ENCODE measurements at places on chromosomes 13 and 19.

GRCh38 chr19:58361900-58362271, 665 bp downstream of the ZNF497 start:
- DNase-seq, result no peak

DNA sequence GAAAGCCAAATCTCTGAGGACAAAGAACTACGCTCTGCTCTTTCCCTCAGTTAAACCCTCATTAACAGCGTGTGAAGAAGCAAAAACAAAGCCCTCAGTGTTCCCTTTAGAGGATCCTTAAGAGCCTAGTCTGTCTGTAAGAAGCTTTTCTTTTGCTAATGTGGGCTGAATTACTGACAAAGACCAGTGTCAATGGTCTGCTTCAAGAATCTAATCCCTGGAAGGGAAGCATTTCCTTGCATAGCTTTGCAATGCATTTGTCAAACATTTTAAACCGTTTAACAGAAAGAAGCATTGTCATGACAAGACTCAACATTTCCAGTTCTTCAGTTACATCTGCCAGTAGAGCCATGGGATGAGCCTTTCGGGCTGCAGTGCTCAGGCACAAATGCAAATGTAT, 64.9 kb downstream of the EDNRB start:
- no peak for DNase-seq

- no peak for DNase-seq
Measured at GRCh38 chr13:27667946-27668345, 46.3 kb downstream of the POLR1D start.

- no peak for DNase-seq
Measured at GRCh38 chr13:84479656-84480055, 597.4 kb upstream of the SLITRK1 start.

All from T-helper 1 cell (primary cell).